ENCODE measurements at places on chromosomes 13 and 19.

GRCh38 chr13:70183041-70183440 is 74.8 kb upstream of the KLHL1 start:
- DNase-seq = peak; percentile 68

DNA sequence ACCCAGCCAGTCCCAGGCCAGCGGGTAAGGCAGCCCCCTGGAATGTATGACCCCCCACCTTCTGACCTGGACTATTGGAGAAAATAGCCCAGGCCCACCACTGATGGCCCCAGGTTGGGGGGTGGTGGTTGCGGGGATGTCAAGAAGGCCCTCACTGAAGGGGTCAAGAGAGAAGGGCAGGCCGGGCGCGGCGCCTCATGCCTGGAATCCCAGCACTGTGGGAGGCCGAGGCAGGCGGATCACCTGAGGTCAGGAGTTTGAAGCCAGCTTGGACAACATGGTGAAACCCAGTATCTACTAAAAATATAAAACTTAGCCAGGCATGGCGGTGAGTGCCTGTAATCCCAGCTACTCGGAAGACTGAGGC is 1.5 kb upstream of the ADAMTSL5 start:
- DNase-seq = no peak

GRCh38 chr13:67518785-67519184 is 288.6 kb upstream of the PCDH9 start:
- DNase-seq = peak; percentile 41

DNA sequence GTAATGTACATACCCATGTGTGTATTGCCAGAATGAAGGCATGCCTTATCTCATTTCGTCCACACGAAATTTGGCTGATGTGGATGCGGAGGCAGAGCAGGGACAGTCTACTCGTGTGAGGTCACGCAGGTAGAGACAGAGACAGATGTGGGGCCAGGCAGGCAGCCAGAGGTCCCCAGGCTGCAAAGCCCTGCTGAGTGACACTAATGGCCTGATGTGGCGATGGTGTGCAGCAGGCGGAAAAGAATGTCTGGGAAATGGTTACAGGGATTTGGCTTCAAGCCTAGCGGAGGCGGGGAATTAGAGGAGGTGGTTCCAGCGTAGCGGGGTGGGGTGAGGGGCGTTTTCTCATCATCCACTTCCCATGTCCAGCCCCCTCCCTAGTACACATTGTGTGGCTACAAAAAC is 4.2 kb upstream of the IZUMO2 start:
- DNase-seq = no peak

- peak; percentile 97 for DNase-seq
Observed at GRCh38 chr19:20776083-20777076, at the start of gene ZNF66. ZNF66 (plus strand) TSS chr19:20776304; CDS start chr19:20776448, 144 bp downstream.

GRCh38 chr13:22226086-22226485 is 555.2 kb downstream of the FGF9 start:
- no peak for DNase-seq

DNA sequence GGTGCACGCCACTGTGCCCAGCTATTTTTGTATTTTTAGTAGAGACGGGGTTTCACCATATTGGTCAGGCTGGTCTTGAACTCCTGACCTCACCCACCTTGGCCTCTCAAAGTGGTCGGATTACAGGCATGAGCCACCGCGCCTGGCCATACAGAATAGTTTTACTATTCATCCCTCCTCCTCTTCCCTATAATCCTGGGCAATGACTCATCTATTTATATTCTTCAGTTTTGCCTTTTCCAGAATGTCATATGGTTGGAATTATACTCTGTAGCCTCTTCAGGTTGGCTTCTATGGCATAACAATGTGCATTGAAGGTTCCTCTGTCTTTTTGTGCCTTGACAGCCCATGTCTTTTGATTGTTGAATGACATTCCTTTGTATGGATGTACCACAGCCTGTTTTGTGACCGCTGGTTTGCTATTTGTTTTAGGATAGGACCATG is 22.2 kb upstream of the LRP3 start:
- DNase-seq = peak; percentile 32

- DNase-seq = no peak
Observed at GRCh38 chr19:10499550-10500246, 3.5 kb downstream of the KEAP1 start.

Data from astrocyte of the spinal cord (primary cell).